ENCODE measurements at places on chromosomes 5 and 9.

GRCh38 chr5:142836048-142836447 lies 65.9 kb downstream of the ARHGAP26 start:
- no peak for DNase-seq

DNA sequence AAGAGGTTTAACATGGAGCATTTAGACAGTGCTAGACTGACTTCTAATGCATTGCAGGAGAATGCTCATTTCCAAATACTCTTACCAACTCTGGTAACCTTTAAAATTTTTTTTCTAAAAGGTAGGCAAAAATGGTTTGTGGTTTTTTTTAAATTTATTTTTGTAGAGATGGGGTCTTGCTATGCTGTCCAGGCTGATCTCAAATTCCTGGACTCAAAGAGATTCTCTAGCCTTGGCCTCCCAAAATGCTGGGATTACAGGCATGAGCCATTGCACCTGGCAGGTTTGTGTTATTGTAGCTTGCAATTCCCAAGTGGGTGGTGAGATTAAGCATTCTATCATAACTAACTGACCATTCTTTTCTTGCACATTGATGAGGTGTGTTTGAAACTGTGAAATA lies 43.0 kb upstream of the TBC1D2 start:
- no peak for DNase-seq

DNA sequence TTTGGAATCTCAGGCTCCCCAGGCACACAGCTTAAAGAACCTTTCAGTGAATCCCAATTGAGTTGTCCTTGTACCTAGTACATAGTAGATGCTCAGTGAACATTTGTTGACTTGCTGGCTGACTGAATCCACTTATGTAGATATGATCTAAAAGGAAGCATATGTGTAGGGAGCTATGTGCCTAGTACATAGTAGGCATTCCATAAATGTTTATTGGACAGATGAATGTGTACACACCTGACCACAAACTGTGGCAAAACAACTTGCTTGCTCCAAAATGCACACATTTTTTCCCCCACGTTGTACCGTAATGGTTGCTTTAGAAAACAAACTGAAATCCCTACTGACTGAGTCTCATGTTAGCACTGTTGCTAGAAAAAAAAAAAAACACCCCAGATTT lies 80.2 kb upstream of the IL12B start:
- DNase-seq, result no peak

- DNase-seq, result no peak
These were observed 122.4 kb downstream of the IRX2 start for GRCh38 chr5:2629045-2629444.

GRCh38 chr9:92709954-92710353 lies 40.0 kb upstream of the IPPK start:
- DNase-seq, result no peak

GRCh38 chr9:132147839-132148238 lies 14.0 kb upstream of the NTNG2 start:
- no peak for DNase-seq

DNA sequence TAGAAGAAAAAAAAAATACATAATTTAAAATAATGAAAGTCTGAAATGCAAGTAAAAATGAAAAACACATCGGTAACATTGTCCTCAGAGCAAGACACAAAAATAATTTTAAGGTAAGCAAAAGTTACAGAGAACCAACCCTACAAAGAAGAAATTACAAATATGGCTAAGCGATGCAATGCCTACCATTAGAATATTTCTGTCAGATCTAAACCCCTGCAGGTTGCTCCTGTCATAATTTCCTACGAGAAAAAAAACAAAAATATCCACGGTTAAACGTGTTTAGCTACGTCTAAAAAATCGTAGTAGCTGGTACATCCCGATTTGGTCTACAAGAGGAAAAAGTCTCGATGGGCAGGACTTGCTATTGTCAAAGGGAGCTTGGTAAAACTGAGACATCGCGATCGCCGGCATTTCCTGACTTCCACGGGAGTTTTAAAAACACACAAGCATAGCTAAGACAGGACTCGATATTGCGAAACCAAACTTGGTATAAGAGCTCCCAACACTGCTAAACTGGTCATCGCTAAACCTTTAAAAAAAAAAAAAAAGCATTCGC lies 1.1 kb upstream of the ANXA2R start:
- peak; percentile 20 for DNase-seq

DNA sequence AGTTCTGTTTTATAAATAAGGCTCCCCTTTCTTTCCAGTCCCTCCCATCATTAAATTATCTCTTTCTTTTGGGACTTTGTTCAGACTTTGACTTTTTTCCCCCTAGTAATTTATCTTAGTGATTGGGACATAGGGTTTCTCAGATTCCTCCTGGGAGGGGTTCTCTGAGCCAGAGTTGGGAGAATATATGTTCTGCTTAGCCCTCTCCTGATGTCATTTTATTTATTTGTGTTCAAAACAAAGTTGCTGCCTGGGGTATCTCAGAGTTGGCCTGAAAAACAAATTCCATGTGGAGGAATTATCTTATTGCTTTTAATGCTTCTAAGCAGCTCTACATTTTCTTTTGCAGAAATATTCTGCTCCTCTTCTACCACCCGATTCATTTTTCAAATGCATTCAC lies 211.0 kb downstream of the PCSK5 start:
- no peak for DNase-seq

DNA sequence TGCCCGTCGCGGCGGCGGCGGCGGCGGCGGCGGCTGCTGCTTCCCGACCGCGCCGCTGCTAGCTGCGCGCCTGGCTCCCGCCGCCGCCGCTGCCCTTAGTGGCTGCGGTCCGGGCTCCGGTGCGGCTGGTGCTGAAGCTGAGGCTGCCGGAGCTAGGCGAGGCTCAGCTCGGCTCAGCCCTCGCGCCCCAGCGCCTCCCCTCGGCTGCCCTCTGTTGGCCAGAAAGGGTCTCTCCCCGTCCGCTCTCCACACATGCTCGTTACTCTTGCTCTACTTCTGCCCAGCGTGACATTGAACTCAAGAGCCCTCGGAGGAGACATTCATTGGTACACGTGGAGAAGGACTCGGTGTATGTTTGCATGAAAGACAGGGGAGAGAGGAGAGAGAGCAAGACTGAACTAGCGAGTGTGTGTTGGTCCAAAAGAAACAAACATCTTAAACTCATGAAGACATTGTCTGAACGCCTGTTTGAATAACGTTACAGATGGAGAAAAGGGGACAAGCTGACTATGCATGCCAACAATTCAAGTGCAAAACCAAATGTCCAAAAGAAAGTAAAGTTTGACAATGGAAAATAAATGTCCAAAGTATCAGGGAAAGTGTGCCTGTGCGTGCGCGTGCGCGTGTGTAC lies at the start of gene HCN1:
Gene HCN1, minus strand, starts transcription at position 175 of the 631 bp plus-strand sequence.
- DNase-seq, result peak; percentile 64

GRCh38 chr5:160449458-160449857 lies 27.8 kb downstream of the PTTG1 start:
- no peak for DNase-seq

DNA sequence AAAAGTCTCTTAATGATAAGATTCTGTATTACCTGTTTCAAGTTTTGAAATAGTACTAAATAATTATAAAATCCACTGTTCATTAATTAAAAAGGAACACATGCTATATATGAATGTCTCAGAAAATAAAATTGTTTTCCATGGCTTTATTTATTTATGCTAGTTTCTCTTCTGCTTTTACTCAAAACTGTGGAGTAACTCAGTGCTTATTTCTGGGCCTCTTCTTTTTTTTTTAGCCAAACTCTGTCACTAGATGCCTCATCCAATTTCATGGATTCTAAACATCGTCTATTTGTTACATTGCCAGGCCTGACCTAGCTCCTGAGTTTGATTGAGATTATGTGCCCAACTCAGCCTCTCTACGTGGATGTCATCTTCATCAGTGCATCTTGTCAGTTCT lies 1509.7 kb downstream of the MAT2B start:
- DNase-seq, result no peak

DNA sequence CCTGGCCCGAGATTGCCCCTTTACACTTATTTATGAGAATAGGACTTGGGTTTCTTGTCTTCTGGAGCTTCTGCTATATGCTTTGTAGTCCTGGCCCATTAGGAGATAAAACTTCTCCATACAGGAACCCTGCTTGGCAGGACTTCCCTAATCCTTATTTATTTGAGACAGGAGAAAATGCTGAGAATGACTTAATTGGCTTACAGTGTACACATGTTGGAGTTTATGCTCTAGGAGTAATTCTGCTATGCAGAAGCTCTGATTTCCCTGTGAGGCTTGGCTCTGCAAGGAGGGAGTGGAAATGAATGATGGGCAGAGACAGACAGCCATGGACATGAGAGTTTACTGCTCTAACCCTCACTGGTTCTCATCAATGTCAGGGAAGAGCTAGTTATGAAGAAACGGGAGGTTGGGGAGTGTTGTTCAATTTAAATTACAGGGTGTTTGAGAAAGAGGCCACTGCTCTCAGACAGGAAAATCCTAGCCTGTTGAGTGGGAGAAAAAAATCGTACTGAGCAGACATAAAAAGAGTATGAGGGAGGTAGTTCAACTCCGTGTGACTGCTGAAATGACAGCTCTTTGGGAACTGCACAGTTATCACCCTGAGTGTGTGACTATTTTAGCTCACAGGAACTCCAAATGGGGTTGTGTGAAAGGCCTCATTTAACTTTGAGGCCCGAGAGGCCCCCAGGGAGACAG lies 37.5 kb downstream of the ACTBL2 start:
- DNase-seq, result no peak

DNA sequence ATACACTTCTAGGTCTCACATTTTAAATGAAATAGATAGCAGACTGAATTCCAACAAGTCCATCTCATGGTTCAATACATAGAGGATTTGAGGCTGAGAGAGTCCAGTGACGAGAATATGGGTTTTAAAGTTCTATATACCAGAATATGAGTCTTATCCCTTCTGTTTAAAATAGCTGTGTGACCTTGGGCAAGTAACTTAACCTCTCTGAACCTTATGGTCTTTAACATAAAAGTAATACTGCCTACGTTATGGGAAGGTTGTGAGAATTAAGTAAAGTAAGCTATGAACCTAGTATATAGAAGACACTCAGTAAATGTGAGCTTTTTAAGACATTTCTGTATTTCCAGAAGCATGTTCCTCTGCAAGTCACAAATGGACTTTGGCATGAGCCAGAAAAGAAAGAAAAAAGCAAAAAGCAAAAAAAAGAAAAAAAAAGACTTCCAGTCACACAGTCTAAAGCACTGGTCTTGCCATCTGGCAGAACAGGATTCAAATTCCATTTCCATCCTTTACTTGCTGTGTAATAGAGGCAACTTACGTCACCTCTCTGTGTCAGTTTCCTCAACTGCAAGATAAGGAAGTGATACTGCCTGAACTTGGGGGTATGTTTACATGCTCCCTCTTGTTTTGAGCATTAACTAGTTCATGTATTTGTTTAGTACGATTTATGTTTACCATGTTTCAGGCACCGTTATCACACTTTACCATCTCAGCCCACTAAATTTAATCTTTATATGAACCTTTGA lies 248.2 kb downstream of the TRIM32 start:
- no peak for DNase-seq

- no peak for DNase-seq
These were observed 20.2 kb upstream of the ALDOB start for GRCh38 chr9:101455656-101456240.

- no peak for DNase-seq
These were observed 66.7 kb downstream of the IQGAP2 start for GRCh38 chr5:76469656-76470290.

GRCh38 chr5:130715541-130715940 lies 449.5 kb downstream of the HINT1 start:
- DNase-seq, result no peak

GRCh38 chr5:54632131-54632701 lies 114.7 kb downstream of the SNX18 start:
- no peak for DNase-seq
